ENCODE measurements at places on chromosomes 6 and 20.

GRCh38 chr20:63556873-63557478 is 3.0 kb downstream of the FNDC11 start:
- DNase-seq = no peak

- DNase-seq = no peak
Observed at GRCh38 chr6:132614554-132614953, 9.5 kb downstream of the TAAR2 start.

DNA sequence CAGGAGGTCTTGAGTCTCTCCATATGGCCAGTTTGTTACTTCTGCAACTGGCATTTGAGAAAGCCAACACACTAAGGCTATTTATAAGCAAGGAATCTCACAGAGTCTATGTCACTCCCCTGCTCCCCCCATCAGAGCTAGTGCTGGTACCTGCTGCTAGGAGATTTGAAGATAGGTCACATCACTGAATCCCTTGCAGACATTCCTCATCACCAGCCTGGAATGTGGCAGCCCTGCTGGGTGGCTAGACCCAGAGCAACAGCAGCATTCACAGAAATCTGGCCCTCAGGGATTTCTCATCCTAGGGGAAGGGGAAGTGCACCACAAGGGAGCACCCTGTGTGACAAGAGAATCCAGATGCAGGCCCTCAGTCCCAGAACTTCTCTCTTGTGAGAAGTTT is 672.1 kb downstream of the HACE1 start:
- no peak for DNase-seq

DNA sequence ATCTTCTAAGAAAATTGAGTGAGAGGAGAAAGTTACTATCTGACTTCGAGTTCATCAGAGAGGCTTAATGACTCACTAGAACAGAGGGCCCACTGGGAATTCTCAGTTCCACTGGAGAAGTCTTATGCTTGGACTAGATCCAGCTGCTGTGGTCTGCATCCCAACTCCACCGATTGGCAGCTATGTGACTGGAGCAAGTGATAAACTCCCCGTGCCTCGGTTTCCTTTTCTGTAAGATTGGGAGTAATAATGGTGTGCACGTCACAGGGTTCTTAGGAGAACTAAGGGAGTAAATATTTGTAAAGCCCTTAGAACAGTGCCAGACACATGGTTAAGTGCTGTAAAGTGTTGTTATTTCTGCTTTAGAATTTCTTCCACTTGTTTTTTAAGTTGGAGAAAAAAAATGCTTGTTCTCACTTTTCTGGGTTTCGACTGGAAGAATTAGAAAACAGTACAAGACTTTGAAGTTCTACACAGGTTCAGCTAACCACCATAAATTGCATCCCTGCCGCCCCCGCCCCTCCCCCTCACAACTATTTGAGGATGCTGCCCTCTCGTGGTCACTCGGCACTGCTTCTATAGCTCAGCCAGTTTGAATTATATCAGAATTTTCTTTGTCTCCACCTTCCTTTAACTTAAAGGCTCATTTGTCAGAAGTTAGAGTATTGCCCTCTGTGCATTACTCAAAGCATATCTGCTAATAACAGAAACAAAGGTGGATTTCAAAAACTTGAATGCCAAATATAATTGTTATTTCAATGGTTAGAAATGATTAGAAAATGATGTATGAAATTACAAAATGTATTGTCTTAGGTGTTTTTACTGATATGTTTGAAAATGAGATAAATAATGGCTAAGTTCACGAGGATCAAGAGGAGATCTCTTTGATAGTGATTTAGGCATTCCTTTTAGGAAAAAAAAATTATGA is 95.0 kb upstream of the IFNGR1 start:
- peak; percentile 68 for DNase-seq

GRCh38 chr6:36505744-36506534 is 41.3 kb downstream of the STK38 start:
- no peak for DNase-seq

DNA sequence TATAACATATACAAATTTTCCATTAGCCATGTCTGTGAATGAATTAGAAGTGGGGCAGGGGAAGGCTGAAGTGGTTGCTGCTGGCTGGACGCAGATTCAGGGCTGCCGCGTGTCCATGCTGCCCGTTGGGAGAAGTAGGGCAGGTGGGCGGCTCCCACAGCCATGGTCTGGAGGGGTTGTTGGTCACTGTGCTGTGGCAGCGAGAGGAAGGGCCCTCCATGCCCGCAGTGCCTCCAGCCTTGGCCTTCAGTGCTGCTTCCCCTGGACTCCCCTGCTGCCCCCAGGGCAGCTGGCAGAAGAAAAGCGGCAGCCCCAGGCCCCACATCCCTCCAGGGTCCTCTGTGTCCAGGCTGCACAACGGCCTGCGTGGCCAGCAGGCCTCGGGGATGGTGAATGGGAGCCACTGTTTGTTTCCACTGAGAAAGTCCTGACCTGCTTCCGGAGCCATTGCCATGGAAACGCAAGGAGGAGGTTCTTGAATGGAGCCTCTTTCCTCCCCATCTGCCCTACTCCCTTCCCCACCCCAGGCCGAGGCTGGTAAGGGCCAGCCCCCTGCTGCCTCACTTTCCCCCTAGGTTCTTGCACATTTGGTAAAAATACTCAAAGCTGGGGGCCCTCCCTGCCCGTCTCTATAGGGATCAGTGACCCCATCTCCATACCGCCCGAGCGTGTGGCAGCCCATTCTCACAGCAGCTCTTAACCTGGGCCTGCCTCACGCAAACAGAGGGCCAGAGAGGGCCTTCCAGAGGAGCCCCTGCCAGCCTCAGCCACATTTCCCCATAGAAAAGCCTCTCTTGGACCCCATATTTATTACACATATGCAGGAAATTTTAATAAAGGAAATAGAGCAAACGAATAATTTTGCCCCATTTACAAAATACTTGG is 113.3 kb downstream of the SASH1 start:
- DNase-seq = no peak

DNA sequence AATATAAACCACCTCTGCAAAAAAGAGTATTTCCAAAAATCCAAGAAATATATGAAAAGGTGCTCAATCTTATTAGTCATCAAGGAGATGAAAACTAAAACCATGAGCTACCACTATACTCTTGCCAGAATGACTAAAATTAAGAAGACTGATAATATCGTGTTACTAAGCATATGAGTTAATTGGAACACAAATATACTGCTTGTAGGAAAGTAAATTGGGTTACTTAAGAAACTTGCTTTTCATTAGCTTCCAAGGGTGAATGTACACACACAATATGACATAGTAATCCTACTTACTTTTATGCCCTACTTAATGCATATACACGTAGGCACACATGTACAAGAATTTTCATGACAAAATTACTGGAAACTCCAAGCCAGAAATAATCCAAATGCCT is 3.4 kb downstream of the THEMIS start:
- no peak for DNase-seq

- no peak for DNase-seq
Observed at GRCh38 chr6:113627480-113627879, 229.7 kb upstream of the MARCKS start.

DNA sequence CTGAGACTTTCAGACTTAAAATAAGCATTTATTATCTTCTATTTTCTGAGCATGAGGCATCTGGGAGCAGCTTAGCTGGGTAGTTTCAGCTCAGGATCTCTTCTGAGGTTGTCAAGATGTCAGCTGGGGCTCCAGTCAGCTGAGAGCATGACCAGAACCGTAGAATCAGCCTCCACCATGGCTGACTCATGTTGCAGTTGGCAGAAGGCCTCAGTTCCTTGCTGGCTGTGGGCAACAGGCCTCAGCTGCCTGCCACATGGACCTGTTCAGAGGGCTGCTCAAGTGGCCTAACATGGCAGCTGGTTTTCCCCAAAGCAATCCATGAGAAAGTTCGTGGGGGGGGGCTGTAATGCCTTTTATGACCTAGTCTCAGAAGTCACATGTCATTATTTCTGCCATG is 142.3 kb downstream of the LY86 start:
- DNase-seq = no peak

GRCh38 chr6:88566746-88567534 is 396.5 kb downstream of the RNGTT start:
- DNase-seq = no peak

DNA sequence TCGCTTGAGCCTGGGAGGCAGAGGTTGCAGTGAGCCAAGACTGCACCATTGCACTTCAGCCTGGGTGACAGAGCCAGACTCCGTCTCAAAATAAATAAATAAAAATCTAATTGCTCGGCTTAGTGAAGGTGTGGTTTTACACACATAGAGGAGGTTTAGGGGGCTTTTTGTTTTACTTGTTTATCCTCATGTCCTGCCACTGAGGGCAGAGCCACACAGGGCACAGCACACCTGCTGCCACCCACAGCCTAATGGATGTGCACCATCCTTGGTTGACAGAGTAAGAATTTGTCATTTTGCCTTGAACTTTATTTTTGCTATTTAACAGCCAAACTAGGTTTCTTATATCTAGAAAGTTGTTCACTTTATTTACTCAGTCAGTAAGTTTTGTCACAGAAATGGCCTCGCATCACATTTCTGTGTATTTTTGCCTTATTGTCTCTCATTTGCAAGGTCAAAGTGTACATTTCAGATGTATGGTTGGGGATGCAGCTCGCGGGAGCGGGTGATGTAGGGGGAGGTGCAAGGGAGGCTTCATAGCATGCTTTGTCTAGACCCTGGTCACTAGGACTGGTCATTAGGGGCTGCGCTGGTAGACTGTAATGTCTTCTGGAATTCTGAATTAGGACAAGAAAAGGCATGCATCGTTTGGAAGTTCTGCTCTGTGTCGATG is 67.8 kb upstream of the NAA20 start:
- DNase-seq = no peak

GRCh38 chr20:51463560-51463959 is 79.0 kb downstream of the NFATC2 start:
- no peak for DNase-seq

- peak; percentile 33 for DNase-seq
Observed at GRCh38 chr6:26021001-26021349, 58.4 kb downstream of the TRIM38 start.

GRCh38 chr6:123467392-123467791 is 169.4 kb downstream of the TRDN start:
- no peak for DNase-seq

- DNase-seq = peak; percentile 3
Observed at GRCh38 chr20:9609887-9610502, 95.6 kb downstream of the LAMP5 start.

All from stimulated activated CD4-positive, alpha-beta T cell treated with anti-CD3 and anti-CD28 coated beads, Interleukin-12 subunit alpha, Interleukin-12 subunit beta, amount 100 ng/mL, for 4 hours (primary cell).